Activated CD4-positive, alpha-beta T cell treated with anti-CD3 and anti-CD28 coated beads for 24 hours (primary cell): ENCODE measurements at places on chromosomes 5 and 9.

DNA sequence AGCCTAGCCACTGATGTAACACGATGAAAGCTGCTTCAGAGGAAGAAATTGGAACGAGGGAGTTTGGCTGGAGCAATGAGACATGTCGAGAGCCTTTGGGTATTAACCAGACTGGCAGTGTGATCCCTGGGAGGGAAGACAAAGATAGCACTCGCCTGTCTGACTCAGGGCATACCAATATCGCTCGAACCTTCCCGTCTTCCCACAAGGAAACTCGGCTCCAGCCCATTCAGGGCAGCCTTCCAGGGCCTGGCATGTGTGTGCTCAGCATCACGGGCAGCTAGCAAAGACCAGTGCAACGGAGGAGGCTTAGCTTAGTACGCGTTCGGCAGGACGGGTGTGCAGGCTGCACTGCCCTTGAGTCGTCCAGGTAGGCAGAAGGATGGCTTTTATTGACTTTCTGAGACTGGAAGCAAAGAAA, 356.9 kb upstream of the WWC1 start:
- no peak for DNase-seq

- DNase-seq, result no peak
Measured at GRCh38 chr5:54093861-54094260, 216.5 kb downstream of the ARL15 start.

DNA sequence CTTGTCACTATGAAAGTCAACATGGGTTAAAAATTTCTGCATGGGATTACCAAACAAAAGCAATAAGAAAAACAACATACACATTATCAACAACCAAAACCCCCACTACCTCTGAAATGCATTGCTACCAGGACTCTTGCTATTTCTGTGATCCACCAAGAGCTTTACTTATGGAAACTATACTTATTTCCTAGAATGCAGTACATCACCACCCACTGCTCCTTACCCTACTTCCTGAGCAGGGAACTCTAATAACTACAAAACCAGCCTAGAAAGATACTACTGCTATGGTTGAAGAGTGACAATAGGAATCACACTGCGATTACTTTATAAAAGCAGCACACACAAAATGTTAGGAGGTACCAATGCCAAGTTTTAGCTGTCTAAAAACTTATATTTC, 22.2 kb downstream of the LURAP1L start:
- no peak for DNase-seq

DNA sequence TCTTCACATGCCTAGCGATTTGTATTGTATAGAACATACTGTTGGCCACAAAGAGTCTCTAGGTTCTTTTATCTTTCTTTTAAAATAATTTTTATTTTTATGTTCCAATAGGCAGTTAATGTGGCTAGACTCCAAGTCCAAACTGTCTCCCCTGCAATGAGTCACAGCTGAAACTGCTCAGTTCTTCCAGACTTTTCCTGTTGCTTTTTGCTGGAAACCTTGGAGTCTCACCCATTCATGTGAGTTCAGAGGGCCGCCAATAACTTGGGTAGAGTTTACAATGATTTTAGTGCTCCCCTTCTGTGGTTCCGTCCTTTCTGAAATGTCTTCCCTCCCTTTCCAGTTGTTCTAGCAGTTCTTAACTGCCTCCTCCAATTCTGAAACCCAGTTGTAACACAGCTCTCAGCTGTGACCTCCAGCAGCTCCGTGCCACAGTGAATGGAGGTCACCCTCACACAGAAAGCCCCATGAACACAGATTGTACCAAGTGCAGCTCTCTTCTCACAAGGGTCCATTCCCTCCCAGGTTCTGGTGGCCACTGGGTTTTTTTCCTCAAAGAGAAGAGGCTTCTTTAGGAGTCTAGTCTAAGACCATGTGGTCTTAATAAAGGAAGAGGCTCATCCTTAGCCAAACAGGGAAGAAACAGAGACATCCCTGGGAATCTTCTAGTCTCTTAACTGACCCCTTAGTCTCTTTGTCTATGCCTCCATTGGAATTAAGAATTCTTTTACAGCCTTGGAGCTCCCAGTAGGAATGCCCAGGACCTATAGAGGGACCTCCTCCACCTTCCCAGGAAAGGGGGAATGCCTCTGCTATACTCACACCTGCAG, 198.5 kb downstream of the SPOCK1 start:
- DNase-seq, result no peak

GRCh38 chr5:74274326-74274725, 366.2 kb downstream of the ENC1 start:
- DNase-seq, result no peak

DNA sequence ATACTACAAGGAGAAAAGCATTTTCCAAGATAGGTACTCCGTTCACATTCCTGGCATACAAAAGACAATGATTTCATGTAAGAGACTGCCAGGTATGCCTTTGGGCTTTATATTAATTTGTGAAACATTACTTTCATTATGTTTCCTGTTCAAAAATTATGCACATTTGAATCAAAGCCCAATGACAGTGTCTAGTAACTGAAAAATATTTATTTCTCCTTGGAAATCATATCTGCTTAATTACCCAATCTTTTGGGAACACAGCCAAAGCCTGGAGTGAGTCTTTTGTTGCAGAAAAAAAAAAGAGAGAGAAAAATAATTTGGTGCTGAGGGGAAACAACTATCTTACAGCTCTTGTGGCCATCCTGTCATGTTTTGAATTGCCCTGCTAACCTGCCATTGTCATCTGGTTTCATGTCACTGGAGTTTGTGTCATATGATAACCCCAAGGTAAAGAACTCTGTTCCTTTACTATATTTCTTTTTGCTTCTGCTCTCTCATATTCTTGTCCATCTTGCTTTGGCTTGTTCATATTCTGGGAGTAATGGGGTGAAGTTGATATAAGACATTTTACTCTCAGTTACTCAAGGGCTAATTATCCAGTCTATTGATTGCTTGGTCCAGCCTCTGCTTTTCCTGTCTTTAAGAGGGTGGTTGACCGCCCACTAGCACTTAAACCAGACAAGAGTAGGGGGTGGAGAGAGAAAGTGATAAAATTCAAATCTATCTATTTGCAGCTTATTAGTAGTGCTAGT, 238.3 kb upstream of the NUDT12 start:
- no peak for DNase-seq
